ENCODE measurements at places on chromosomes 12 and 14.

- no peak for DNase-seq
Measured at GRCh38 chr14:68703093-68703492, 89.8 kb downstream of the ZFP36L1 start.

- no peak for DNase-seq
Measured at GRCh38 chr12:13915096-13915495, 66.3 kb downstream of the GRIN2B start.

GRCh38 chr12:64912516-64913255 lies 88.2 kb downstream of the TBC1D30 start:
- DNase-seq = no peak

DNA sequence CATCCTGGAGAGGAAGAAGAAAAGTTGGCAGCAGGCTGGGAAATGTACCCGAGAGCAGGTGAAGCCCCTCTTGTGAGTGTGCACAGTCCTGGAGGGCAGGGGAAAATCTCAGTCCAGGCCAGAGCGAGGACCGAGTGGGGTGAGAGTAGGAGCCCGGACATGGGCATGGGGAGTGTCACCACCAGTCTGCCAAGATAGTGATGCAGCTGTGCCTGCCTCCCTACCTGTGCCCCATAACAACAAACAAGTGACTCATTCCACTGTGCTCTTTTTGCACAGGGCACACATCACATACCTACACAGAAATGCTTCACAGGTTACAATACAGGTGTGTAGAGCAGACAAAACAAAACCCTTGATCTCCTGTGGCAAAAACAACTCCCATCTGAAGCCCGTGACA lies 205.9 kb upstream of the PELI2 start:
- no peak for DNase-seq

- DNase-seq = no peak
Measured at GRCh38 chr12:2834581-2835491, at the start of gene NRIP2. Gene NRIP2 (minus strand): TSS chr12:2835035. CDS start chr12:2834983, 52 bp downstream.

- DNase-seq = no peak
Measured at GRCh38 chr12:88391556-88391955, 188.7 kb downstream of the KITLG start.

- DNase-seq = no peak
Measured at GRCh38 chr12:92085040-92085735, 60.5 kb downstream of the BTG1 start.

- no peak for DNase-seq
Measured at GRCh38 chr14:49992901-49993339, 100.0 kb downstream of the ARF6 start.

GRCh38 chr12:120010661-120011230 lies 21.7 kb downstream of the BICDL1 start:
- DNase-seq = no peak

GRCh38 chr12:122491991-122492390 lies 8.7 kb downstream of the ZCCHC8 start:
- no peak for DNase-seq

- DNase-seq = no peak
Measured at GRCh38 chr14:80942191-80942600, 658 bp upstream of the CEP128 start.

DNA sequence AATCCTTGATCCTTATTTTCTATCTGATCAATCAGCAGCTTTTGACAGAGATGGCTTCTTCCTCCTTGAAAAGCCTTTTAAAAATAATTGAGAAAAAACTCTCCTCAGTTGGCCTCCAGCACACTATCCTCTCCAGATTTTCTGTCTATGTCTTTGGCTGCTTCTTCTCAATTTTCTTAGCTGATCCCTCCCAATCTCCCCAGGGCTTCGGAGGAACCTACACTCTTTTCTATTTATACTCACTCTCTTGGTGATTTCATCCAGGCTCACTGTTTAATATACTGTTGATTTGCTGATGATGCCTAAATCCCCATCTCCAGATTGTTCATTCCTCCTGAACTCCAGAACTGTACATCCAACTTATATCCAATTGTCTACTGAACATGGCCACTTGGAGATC lies 54.8 kb downstream of the RDH12 start:
- no peak for DNase-seq

GRCh38 chr12:29164477-29165393 lies 15.7 kb downstream of the FAR2 start:
- no peak for DNase-seq

GRCh38 chr12:64673490-64674169 lies 63.3 kb downstream of the RASSF3 start:
- no peak for DNase-seq

- no peak for DNase-seq
Measured at GRCh38 chr12:62725781-62726180, 209.2 kb downstream of the PPM1H start.

GRCh38 chr14:69572841-69573135 lies 1.9 kb downstream of the CCDC177 start:
- no peak for DNase-seq

DNA sequence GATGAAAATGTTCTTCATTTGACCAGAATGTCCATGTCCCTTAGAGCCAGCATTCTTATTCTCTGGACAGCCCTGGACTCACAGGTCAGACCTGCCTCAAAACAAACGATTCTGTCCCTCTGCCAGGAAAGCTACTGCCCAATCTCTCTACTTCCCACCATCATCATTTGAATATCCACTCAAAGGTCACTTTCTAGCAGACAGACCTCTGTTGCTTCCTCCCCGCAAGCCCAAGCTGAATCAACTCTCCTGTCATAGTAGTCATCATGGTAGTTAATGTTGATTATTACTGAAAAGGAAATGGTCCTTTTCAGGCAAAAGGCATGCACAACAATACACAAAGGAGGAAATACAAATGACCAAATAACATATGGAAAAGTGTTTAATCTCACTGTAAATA lies 39.6 kb upstream of the CPM start:
- no peak for DNase-seq

DNA sequence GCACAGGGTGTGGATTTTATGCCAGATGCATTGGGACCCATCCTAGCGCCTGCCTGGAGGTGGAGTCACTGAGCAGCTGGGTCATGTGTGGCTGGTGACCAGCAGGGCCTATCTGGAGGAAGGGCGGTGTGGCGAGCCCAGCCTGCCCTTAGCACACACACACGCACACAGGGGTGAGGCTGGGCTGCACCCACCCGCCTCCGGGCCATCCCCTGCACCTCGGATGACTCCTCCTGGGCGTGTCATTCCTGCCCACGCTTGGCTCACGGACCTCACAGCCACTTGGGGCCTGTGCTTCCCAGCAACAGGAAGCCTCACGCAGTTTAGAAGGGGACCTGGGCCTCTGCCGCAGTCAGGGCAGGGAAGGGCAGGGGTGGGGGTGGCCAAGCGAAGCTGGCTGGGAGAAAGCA lies 36.2 kb upstream of the FZD10 start:
- no peak for DNase-seq

DNA sequence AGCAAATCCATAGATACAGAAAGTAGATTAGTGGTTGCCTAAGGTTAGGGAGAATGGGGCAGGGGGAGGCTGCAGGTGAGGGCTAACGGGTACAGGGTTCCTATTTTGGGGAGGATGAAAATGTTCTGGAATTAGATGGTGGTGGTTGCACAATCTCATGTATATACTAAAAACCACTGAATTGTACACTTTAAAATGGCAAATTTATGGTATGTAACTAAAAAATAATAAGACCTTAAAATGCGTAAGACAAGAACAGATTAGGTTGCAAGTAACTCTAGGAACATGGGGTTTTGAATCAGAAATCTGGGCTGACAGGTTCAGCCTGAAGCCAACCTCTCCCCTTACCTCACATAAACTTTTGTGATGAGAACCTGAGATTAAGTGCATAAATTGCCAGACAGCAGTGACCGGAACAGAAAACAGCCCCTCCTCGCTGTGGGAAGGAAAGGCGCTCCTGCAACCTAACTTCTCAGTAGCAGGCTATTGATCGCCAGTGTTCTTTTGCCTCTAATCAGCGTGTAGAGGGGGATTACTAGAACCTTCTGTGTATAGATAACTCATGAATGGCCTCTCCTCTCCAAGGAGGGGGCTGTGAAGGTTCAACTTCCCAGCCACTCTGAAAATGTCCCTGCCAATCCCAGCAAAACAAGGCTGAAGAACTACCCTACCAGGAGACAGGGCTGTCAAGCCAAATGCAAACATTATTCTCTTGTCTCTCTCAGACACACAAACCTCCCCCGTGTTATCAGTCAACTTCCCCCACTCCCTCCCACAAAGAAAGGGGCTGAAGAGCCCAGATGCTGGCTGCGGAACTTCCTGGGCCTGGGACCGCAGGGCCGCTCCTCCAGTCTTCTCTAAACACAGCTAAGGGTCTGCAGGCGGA lies 1.9 kb downstream of the SSH1 start:
- no peak for DNase-seq

DNA sequence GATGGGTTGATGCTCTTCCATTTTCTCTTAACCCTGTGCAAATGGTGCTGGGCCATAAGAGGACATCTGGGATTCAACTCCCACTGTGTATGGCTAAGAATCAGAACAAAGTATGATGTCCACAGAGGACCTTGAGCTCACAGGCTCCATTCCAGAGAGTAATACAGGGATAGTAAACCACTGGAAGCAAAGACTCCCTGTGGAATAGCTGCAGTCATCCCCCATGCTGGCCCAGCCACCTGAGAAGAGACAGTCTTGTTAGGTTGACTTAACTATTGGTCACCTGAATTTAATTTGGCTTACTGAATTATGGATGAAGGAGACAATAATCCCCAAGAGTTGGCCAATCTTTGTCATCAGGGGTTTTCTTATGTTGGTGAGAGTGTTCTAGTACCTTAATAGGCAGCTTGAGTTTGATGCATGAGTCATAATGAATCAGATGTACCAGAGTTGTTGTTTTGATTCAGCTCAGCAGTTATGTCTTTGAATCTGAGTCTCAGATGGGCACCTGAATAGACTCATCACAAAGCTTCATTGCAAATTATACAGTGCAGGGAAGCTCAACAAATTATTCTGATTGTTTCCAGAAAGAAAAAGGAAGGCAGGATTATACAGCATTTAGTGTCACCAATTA lies 122.7 kb downstream of the SSPN start:
- DNase-seq = no peak

- DNase-seq = no peak
Measured at GRCh38 chr12:81792666-81793065, 33.5 kb upstream of the PPFIA2 start.

DNA sequence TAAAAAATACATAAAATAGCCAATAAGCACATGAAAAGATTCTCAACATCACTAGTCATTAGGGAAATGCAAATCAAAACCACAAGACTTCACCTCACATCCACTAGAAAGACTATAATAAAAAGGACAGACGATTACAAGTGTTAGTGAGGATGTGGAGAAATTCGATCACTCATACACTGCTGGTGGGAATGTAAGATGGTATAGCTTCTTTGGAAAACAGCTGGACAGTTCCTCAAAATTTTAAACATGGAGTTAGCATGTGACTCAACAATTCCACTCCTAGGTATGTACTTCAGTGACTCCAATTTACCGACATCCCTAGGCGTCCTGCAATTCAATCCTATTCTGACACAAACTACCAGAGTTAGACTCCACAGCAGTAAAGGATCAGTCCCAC lies 13.7 kb downstream of the TRIM9 start:
- DNase-seq = no peak

- no peak for DNase-seq
Measured at GRCh38 chr14:104794993-104795780, at the start of gene AKT1. Gene AKT1 (minus strand): TSS chr14:104795748. CDS start chr14:104792643, 3,105 bp downstream.

DNA sequence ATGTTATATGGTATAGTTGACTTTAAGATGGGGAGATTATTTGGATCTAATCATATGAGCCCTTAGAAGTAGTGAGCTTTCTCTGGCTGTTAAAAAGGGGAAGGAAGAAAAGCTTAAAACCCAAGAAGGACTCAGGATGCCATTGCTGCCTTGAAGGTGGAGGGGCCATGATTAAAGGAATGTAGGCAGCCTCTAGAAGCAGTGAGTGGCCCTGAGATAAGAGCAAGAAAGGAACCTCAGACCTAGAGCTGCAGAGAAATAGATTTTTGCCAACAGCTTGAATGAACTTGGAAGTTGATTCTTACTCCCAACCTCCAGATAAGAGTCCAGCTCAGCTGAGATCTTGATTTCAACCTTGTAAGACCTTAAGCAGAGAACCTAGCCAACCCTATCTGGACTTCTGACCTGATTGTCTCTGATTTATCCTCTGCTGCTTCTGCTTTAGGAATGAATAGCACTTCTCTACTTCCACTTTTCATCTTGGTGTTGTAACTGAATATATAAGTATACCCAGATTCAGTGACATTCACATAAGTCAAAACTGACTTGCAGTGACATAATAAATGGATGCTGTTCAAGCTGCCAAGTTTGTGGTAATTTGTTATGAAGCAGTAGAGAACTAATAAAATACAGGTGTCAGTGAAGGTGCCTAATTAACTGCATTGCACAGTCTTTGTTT lies 33.5 kb downstream of the RAD51B start:
- DNase-seq = no peak

DNA sequence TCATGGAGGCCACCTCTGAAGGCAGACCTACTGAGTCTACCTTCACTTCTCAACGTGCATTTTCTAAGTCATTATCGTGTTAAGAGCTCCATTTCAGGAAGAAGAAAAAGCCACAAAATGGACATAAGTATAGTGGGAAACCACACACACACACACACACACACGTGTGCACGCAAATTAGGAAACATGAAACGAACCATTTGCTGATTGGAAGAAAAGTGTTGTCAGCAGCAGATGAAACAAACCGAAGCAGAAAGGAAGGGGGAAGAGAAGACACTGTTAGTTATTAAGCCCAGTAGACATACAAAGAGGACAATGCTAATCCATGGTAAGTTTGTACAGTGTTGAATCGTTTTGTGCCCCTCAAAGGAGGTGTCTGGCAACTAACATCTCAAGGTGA lies 9.9 kb upstream of the VPS33A start:
- DNase-seq = no peak

DNA sequence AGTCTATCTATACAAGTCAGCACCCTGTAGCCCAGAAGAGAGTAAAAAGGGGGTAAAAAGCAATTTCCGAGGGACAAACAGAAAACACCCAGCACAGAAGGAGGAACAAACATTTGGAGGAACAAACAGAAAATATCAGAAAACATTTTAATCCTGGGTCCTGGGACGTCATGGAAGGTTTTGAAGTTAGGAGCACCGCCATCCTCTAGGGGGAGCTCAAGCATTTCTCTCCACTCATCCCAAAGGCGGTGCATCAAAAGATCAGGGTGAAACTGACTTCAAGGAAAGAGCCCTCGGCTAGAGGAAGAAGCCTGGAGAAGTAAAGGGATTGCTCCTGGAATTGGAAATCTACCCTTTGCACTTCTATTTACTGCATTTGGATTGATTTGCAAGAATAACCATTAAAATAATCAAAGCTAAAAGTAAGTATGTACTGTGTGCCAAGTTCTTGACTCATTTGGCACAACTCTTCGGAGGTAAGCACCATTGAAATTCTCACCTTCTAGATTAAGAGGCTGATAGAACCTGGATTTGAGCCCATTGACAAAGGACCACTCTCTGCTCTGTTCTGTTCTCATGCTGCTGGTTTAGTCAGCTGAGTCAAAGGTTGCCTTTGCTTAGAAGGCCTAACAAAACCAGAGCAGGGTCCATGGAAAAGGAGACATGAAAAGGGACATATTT lies 17.2 kb upstream of the POC1B start:
- DNase-seq = no peak

DNA sequence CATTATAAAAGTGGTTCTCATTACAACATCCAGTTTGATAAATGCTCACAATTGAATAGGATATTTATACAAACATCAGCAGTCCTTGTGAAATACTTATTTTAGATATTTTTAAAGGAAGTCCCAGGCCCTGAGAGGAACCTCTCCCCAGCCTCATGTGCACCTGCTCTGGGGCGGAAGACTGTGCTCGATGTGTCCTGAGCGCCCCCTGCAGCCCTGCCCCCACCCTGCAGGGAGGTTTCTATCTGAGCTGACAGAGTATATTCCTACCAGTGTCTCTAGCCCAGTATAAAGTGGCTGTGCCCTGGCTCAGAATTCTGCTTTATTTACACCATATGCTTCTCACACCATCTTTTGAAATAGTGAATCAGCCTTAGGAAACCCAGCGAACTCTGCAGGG lies 1349.1 kb downstream of the TMEM121 start:
- no peak for DNase-seq
